ENCODE measurements at places on chromosomes 5 and 9.

GRCh38 chr5:32707418-32707997 lies 3.6 kb upstream of the NPR3 start:
- DNase-seq: no peak

DNA sequence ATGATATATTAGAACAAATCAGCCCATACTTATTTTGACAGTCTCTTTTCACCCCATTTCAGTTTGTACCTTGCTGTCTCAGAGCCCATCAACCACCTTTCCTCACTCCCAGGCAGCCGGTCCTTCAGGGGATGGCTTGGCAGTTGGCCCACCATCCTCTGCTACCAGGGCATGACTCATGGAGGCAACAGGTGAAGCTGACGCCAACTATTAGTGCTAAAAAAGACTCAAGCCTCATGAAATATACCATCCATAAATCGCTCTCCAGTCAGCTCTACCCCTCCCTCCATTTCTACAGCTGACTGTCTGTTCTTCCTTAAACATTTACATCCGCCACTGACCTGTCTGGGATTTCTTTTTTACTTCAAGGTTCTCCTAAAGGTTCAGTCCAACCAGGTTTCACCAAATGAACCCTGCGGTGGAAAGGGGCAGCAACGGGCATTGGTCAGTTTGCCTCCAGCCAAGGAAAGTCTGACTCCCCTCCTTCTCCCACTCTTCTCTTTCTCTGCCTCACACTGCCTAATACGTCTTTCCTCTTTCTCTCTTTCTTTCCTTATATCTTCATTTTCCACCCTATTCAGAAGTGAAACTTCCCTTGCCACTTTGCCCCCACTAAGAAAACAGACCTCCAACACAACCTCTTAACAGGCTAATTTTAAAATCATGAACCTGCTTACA lies 439.1 kb downstream of the RAB3C start:
- no peak for DNase-seq

DNA sequence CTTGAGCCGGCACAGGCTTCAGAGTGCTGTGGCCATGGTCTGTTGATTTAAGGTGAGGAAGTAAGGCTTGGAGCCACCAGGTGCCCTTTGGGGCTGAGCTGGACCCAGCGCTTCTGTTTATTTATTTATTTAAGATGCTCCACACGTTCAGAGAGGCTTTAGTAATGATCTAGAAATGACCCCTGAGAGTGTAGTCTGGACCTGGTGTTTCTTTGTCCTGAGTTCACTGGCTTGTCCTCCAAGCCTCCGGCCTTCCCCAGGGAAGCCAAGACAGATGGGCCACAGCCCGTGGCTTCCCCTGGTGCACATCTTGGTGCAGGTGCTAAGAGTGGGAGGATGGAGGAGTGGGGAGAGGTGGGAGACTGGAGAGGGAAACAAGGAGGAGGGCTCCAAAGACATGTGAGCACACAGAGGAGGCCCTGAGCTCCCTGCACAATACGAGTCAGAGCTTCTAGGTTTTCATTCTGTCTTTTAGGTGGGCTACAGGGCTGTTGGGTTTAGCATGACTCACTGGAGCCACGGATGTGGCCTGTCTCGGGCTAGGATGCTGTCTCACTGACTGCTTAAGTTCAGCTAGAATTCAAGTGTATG lies 56.9 kb downstream of the AHRR start:
- no peak for DNase-seq

DNA sequence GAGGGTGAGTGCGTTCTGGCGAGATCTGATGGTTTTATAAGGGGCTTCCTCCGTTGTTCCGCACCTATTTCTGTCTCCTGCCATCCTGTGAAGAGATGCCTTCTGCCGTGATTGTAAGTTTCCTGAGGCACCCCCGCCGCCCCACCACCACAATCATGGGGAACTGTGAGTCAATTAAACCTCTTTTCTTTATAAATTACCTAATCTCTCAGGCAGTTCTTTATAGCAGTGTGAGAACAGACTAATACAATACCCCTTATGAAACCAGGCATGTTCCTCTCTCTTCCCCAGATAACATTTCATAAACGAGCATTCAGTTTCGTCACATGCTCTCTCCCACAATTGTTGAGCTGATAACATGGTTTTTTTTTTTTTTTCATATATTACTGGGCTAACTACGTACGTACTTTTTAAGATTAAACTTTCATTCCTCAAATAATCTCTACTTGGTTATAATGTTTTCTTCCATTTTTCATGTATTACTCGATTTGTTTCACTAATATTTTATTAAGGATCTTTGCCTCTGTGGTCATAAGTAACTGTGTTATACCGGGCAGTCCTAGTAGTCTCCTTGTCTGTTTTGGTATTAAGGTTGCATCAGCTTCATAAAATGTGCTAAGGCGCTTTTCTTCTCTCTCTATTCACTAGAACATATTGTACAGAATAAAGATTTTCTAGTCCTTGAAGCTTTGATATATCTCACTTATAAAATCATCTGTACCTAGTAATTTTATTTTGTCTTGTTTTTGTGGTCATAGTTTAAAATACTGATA lies 64.9 kb upstream of the MVB12B start:
- DNase-seq: no peak

GRCh38 chr9:124812441-124812876 lies 35.5 kb downstream of the OLFML2A start:
- DNase-seq: no peak

DNA sequence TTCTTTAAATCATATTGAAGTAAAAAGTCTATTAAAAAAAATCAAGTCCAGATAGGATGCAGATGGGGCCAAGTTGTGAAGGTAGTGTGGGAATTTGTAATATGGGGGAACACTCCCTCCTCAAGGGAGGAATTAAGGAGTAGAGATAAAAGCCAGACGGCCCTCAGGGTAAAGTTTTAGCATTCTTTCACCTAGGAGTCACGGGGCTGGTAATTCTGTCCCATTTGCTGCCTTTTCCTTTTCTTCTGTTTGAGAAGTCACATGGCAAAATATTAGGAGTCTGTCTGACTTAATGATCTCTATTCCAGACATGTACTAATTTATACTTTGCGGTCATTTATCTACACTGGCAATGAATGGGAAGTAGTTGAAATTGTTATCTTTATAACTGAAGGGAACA lies 61.9 kb downstream of the SNX24 start:
- no peak for DNase-seq

GRCh38 chr5:6873359-6873758 lies 160.1 kb downstream of the TENT4A start:
- DNase-seq: no peak

DNA sequence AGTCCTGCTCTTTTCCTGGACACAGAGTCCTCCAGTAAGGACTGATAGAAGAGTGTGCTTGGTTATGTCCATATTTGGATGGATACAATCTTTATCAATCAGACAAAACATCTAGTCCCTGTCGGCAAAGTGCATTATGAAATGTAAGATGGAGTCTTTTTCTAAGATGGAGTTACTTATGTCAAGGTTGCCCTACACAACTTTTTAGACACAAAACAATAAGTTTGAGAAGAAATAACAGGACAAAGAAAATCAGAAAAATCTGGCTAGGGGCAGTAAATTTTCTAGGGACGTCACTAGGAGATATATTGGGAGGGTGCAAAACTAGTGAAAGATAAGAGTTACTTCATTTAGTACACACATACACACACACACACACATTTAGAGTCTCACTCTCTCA lies 23.3 kb upstream of the SUB1 start:
- DNase-seq: no peak

DNA sequence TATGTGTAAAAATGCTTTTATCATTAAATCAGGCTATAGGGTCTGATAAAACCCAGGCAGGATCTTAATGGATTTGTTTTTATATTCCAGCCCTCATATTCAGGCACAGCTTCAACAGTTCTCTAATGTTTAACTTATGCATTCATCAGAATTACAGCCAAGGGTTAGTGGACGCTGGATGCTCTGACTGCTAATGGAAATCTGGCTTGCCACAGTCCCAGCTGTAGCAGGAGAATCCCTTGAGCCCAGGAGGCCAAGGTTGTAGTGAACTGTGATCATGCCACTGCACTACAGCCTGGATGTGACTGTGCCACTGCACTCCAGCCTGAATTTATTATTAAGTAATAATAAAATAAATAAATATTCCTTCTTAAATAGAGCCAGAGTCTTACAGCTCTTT lies 98.0 kb downstream of the SLC25A46 start:
- DNase-seq: no peak

- DNase-seq: no peak
Observed at GRCh38 chr5:54384356-54384933, 71.1 kb upstream of the HSPB3 start.

GRCh38 chr5:67731886-67732285 lies 483.7 kb upstream of the PIK3R1 start:
- no peak for DNase-seq

DNA sequence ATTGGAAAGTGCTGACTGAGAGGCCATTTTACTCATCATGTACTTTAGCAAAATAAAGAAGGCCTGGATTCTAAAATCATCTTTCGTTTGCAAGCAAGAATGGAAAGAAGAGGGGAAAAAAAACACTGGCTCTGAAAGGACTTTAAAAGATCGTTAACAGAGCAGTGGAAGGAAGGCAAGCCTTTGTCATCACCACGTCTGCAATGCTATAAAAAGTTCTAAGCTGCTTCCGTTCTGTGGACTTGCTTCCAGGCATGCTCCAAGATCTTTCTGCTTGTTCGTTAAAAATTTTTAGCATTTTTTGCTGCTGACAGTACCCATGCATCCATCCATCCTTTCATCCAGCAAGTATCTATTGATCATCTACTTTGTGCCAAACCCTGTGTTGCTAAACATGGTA lies 226.5 kb downstream of the GABBR2 start:
- DNase-seq: no peak

DNA sequence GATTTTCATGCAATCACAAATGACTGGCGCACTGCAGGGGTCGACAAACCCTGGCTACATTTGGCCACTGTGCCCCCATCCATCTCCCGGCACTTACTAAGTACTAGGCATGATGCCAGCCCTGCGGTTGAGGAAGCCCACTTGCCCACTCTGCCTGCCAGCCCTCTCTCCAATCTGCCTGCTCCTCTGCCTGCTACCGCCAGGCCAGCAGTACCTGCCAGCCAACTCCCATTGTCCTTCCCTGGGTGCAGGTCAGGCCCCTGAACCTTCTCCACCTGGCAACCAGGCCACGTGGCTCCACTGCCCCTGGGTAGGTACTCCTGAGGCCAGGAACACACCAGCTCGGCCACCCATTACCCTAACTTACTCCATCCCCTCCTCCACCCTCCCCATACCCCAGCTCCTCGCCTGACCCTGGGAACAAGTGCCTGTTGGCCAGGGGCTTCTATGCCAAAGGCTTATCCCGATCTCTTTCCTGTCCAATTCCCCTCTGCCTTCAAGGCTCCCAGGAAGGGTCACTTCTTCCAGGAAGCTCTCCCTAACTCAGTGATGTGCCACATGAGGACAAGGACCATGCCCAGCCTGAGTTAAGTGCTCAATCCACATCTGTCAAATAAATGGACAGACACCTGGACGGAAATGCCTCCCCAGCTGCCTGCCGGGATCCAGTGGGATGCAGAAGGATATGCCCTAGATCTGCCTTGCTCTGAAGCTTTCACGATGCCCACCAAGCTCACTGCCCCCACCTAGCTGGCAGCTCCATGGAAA lies 6.6 kb downstream of the EEIG1 start:
- DNase-seq: no peak

DNA sequence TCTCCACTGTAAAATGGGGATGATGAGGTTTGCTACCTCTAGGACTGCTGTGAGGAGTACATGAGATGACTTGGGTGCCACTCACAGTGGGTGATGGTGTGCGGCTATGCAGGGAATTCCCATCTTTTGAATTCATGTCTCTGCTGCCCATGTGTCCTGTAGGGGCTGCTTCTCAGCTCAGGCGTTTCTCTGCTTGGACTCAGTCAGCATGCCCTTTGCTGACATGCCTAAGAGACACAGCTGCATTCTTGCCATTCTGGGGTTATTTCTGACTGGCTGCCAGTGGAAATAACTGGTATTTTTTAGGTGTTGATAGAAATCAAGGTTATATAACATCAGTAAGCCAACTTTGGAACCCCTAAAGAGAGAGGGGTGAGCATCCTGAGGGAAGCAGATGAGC lies 24.3 kb upstream of the XPA start:
- DNase-seq: no peak

DNA sequence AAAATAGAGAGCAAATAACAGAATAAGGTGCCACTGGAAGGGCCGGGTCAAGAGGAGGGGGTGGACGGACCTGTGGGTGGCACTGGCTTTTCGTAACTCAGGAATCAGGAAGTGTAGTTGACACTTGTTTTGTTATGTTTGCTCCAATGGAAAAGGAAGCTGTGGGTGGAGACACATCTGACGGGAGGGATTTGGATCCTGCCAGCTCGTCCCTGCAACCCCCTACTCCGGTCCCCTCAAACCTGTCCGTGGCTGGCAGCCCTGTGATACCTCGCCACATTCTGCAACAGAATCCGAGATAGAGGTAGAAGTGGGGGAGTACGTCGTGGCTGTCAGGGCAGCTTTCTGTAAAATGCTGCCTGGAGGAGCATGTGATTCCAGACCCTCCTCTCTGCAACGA lies 104.2 kb upstream of the IER5L start:
- DNase-seq: no peak

Measured in activated T-helper 9 cell treated with anti-CD3 and anti-CD28 coated beads, Interleukin-2, amount 50 U/mL, for 16 hours (primary cell).